ENCODE measurements at places on chromosomes 11 and 22.
A peak's percentile ranks its signal among the peaks of the same experiment; 100 is the strongest.

- no peak for DNase-seq
These were observed 328.8 kb downstream of the MIAT start for GRCh38 chr22:26985931-26986782.

- no peak for DNase-seq
These were observed 81.4 kb downstream of the BBOX1 start for GRCh38 chr11:27122001-27122400.

GRCh38 chr11:1450949-1451710 lies 35.4 kb downstream of the MOB2 start:
- DNase-seq = no peak

- peak; percentile 34 for DNase-seq
These were observed 936 bp downstream of the CECR2 start for GRCh38 chr22:17370026-17370765.

DNA sequence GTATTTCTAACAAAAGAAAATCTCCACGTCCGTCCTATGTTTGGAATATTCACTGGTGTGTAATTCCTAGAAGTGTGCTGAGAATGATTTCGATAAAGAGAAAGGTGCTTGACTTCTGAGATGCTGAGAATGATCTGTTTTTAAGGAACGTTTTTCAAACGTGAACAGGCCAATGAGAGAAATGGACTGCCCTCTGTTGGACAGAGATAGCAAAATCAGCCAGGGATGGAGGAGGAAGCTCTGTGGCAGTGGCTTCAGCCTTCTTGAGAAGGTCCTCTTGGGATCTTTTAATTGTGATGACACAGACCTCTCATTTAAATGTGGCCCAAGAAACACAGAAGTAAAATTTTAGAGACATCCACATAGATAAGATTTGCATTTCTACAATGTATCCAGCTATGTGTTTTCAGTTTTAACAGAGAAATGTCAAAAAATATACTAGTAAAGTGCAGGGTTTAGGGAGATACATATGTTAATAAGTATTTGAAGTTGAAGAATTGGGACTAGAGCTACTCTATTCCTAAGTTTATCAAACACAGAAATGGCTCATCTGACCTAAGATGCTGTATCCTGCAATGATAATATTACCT lies 84.0 kb upstream of the RCN1 start:
- DNase-seq = peak; percentile 55

DNA sequence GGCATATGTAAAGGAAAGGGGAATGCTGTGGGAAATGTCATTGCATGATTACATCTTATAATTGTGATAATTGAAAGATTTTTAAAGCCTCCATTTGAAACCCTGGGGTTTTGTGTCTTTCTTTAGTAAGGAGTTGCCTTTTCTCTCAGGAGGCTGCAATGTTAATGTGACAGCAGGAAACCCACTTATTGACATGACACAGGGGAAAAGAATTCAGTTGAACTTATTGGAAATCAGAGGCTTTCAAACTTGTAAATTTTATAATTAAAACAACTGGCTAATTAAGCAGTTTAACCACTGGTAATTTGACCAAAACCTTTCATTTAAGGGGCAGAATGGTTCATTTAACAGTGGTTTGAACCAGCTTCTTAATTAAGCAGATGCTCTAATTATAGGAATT lies 31.2 kb downstream of the MRPL48 start:
- no peak for DNase-seq

DNA sequence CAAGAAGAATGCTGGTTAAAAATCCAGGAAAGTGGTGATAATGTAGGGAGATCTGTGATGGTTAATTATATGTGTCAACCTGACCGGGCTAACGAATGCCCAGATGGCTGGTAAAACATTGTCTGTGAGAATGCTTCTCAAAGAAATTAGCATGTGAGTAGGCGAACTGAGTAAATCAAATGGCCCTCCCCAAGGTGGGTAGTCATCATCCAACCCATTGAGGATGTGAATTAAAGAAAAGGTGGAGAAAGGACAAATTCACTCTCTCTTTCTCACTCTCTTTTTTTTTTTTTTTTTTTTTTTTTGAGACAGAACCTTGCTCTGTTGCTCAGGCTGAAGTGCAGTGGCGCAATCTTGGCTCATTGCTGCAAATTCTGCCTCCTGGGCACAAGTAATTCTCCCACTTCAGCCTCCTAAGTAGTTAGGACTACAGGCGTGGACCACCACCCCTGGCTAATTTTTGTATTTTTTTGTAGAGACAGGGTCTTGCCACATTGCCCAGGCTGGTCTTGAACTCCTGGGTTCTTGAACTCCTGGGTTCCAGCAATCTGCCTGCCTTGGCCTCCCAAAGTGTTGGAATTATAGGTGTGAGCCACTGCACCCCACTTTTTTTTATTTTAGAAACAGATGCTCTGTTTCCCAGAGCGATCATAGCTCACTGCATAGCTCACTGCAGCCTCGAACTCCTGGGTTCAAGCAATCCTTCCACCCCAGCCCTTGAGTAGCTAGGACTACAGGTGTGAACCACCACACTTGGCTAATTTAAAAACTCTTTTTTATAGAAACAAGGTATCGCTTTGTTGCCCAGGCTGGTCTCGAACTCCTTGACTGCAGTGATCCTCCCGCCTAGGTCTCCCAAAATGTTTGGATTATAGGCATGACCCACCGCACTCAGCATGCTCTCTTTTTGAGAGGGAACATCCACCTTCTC lies 22.0 kb upstream of the P2RY6 start:
- no peak for DNase-seq

GRCh38 chr22:27259433-27259832 lies 542.1 kb downstream of the MN1 start:
- DNase-seq = no peak

GRCh38 chr11:16365581-16366228 lies 9.4 kb upstream of the SOX6 start:
- no peak for DNase-seq

- no peak for DNase-seq
These were observed 74.5 kb upstream of the LUZP2 start for GRCh38 chr11:24422376-24422775.

DNA sequence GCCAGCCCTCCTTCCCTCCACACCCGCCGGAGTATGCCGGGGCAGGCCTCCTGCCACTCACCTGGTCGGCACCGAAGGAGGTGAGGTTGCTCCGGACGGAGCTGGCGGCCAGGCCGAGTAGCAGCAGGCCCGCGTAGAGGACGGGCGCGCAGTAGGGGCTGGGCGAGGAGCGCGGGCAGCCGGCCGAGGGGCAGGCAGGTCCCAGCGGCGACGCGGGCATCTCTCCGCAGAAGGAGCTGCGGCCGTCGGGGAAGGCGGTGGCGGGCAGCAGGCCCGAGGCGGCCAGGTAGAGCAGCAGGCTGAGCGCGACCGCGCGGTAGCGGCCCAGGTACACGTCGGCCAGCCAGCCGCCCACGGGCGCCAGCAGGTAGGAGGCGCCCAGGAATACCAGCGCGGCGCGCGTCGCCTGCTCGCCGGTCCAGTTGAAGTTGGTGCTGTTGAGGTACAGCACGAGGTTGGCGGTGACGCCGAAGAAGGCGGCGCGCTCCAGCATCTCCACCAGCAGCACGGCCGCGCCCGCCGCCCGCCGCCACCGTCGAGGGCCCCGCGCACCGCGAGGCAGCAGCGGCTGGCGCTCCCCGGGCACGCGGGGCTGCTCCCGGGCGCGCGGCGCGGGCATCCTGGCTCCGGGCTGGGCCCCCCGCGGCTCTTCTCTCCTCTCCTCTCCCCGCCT lies 907 bp downstream of the SLC15A3 start:
- DNase-seq = peak; percentile 47

DNA sequence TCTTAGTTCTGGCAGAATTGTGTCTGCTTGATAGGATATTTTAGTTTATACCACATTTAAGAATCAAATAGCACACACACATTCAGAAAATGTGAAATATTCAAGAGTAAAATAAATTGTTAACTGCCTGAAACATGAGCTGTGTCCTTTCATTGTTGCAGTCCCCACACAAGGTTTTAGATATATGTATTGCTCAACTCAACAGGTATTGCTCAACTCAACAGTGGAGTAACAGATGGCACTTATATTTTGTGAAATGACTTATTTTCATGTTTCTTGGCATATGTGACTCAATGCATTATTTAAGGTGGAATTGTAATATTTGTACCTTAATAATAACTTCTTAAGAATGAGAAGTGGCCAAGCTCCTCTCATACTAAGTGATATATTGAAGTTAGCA lies 760.3 kb downstream of the CNTN5 start:
- no peak for DNase-seq

DNA sequence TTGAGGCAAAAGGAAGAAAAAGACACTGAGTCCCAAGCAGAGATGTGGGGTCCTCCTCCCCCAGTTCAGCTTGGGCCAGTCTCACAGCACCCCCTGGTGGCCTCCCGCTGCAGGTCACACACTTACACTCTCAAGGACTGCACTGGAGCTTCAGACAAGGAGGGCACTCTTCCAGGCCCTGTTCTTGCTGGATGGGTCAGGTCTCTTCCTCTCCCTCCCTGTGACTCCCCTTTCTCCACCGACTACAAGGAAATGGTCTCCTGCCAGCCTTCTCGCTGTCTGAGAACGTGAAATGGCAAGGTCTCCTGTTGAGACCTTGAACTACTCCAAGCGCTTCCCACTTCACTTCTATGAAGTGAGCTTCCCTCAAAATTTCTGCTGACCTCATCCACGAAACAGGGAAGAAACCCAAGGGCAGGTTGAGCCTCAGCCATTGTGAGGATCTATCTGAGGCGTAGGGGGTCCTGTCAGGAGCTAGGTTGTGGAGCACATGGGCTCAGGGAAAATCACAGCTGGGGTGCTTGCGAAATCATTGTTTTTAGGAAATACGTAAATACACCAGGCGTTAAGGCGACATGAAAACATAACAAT lies 11.2 kb upstream of the IGLL1 start:
- peak; percentile 76 for DNase-seq

DNA sequence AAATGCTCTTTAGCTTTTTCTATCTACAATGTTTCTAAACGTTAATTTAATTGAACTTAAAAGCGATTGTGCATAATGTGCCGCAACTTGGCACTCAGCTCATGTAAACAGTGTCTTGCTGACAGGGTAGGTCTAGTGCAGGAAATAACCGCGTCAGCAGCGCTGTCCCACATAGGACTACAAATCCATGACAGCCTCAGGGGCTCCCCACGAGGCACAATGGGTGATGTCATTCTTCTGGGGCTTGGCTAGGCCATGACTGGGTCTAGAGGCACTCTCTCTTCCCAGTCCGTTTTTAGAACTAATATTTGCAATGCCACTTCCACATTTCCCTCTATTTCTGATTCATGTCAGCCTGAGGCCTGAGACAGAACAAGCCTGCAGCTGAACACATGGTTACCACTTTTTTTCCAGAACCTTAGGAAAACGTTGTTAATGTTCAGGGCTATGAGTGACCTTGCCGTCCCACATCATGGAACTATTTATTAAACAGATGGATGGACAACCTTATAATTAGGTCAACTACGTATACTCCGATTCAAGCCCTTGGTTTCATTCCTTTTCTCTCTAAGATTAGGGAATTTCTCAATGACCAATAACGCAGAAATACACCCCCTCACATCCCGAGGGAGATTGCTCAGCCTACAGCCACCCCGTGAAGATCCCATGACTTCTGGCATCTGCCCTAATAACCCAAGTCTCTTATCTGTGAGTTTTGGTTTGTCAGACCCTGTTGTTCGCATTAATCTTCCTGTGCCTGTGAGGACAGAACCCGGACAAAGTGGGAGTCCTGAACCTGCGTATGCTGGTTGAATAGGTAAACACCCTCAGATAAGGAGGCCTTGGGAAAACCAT lies 19.4 kb upstream of the SNX32 start:
- DNase-seq = no peak

DNA sequence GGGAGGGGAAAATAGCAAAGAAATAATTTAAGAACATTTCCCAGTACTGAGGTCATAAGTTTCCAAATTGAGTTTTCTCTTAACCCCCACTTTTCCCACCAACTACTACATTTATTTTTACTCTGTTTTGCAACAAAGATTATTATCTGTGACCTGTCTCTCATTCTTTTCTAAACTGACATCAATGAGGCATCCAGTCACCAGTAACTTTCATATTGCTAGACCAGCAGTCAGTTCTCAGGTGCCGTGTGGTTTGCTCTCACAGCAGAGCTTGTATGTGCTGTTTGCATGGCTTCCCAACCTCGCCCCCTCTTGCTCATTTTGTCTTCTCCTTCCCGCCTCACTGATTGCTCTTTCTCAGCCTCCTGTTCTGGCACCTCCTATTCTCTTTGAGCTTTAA lies 1091.3 kb downstream of the TBC1D22A start:
- no peak for DNase-seq

DNA sequence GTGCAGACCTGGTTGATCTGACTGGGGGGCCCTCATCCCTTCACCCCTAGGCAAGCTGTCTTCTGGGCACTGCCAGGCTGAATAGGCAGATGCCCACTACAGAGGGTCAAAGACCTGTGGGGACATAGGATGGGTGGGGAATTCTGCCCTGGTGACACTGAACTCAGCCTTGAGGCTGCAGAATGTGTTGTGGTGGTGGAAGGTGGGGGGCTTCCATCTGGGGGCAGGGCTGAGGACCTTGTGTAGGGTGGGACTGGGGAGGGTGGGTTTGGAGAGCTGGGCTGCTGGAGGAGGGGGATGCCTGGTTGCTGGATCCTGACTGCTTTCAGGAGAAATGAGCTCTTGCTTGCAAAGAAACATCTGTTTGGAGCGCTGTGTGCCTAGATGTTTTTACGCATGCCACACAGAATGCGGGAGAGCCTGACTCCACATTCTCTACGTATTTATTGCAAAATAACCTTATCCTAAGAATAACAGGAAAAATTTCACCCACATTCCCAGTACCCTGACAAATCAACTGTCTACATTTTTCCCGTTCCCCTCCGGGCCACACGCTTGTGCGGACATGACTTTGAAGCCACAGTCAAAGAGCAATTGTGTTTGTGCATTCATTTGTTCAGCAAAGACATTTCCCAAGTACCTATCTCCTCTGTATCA lies 18.3 kb downstream of the SMIM38 start:
- DNase-seq = no peak

- no peak for DNase-seq
These were observed 83.5 kb downstream of the BDNF start for GRCh38 chr11:27616711-27617110.

GRCh38 chr22:28297504-28297903 lies 378.4 kb upstream of the PITPNB start:
- DNase-seq = peak; percentile 24

DNA sequence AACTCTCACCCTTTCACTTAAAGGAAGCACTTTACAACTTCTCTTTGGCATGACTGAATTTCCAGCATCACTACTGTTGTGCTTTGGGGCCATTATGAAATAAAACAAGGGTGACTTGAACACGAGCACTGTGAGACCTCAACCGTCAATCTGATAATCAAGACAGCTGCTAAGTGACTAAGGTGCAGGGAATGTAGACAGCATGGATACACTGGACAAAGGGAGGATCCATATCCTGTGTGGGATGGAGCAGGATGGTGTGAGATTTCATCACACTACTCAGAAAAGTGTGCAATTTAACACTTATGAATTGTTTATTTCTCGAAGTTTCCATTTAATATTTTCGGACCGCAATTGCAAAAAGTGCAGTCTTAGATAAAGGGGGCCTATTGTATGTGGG lies 16.1 kb upstream of the EXPH5 start:
- no peak for DNase-seq
